ENCODE measurements at places on chromosomes 6 and 20.

DNA sequence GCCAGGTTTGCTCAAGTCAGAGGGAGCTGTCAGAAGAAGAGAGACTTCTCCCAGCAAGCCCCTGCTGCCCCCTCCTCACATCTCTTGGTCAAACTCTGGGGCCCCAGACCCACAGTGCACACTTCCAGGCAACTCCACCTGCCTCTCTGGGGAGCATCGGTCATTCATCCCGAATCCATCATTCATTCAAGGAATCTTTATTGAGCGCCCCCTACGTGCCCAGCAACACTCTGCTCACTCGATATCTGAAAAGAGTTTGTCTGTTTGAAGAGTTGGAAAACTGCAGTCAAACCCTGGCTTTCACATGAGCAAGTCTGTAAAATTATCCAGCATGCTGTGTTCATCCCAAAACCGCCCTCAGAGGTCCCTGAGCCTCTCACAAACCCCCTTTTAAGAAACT is 66.2 kb downstream of the PRR18 start:
- no peak for DNase-seq

DNA sequence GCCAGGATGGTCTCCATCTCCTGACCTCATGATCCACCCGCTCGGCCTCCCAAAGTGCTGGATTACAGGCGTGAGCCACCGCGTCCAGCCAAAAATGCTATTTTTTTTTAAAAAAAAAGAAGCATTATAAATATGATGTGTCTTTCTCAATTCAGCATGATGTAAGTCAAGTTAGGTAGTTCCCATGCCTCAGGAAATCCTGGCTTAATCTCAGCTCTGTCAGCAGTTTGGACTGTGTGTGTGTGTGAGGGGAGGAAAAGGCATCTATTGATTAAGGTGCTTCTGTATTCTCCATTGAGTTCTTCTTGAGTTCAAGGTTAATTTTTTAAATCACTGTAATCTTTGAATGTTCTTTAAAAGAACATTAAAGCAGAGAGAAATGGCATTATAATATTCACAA is 51.5 kb downstream of the GMDS start:
- no peak for DNase-seq

DNA sequence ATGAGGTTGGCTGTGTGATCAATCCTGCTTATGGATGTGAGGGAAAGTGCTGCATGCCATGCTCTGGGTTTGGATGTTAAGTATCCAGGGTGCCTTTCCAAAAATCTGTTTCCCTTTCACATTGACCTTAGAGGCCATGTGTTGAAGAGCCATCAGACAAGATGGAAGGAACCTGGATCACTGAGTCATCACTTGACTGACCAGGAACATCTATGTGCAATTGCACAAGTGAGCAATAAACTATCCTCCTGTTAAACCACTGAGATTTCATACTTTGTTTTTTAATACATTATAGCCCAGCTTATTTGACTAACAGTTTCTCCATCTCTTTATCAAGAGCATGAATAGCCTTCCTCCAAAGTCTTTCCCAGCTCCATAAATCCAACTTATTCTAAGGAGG is 17.8 kb upstream of the TMEM14A start:
- no peak for DNase-seq

- DNase-seq, result no peak
These were observed 50.1 kb downstream of the NFATC2 start for GRCh38 chr20:51492167-51493092.

GRCh38 chr6:95321126-95321525 is 256.2 kb upstream of the MANEA start:
- no peak for DNase-seq

- DNase-seq, result no peak
These were observed 199.7 kb downstream of the TBXT start for GRCh38 chr6:165967810-165968407.
